ENCODE measurements at places on chromosomes 3 and 15.

GRCh38 chr15:35858707-35859106 is 312.7 kb upstream of the DPH6 start:
- no peak for DNase-seq

GRCh38 chr3:181265750-181266333 is 276.3 kb upstream of the DNAJC19 start:
- no peak for DNase-seq

GRCh38 chr3:123314359-123315270 is 112.9 kb downstream of the SEC22A start:
- DNase-seq, result no peak

DNA sequence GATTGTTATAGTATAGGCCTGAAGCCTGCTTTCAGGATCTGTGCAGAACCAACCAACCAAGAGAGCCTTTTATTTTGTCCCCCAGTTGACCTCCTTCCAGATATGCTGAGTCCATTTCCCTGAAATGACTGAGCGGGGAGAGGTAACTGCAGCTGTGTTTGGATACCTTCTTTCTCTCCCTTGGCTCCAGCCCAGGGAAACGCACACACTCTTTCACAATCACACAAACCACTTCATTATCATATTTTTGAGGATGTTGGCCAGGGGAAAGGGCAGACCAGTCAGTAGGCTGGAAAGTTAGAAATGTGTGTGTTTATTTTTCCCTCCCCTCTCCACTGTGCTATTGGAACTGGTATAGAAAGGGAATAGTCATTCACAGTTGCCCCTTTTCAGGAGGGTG is 417.7 kb upstream of the TBL1XR1 start:
- peak; percentile 94 for DNase-seq
